ENCODE measurements at places on chromosomes 1 and 21.
A peak's percentile ranks its signal among the peaks of the same experiment; 100 is the strongest.

DNA sequence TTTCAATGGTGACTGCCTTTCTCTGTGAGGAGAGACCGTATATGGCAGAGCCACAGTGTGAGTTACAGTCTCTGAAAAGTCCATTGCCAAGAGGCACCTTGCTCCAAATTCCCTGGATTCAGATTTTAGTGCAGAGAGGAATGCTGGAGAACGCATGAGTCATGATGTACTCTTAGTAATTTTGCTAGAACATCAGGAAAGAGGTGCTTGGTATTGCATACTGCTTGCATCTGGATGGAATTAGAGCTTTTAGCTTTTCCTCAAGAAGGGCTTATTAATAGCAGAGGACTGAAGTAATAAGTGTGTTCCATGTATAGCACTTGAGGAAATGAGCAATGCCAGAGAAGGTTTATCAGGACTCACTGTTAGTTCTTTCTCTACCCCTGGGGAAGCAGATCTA lies 40.5 kb upstream of the AKT3 start:
- DNase-seq, result no peak

DNA sequence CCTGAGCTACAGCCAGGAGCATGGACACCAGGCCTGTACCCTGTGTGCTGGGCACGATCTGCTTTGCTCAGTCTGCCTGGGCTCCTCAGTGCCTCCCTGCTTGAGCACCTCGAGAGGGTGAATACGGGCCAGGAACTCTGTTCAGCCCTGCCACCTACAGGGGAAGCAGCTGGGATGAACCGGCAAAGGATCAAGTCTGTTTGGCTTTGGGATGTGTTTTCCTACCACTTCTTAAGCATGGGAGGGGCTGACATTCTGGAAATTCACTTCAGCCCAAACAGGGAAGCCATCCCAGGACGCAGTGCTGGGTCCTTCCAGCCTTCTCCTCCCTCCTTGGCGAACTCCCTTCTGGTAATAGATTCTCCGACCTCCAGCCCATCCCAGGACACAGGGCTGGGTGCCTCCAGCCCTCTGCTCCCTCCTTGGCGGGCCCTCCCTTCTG lies 55.8 kb upstream of the SELENON start:
- no peak for DNase-seq

DNA sequence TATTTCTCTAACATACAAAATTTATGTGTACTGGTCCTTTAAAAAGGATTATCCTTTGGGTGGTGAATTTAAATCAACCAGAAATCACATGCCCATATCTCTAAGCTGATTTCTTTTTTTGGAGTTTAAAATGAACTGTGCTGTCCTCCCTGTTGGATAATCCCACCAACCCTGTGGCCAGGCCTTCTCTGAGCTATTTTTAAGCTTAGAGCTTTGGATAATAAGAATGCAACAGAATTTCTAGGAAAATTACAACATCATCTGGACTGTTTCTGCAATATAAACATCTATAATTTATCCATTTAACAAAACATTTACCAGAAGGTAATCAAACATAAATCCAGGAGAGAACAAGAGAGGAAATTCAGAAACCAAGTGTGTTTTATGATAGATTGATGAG lies 88.3 kb downstream of the LRRC40 start:
- no peak for DNase-seq

- no peak for DNase-seq
These were observed 5.8 kb downstream of the MAGI3 start for GRCh38 chr1:113396102-113396501.

GRCh38 chr1:197521118-197521739 lies 253.2 kb downstream of the CRB1 start:
- peak; percentile 41 for DNase-seq

DNA sequence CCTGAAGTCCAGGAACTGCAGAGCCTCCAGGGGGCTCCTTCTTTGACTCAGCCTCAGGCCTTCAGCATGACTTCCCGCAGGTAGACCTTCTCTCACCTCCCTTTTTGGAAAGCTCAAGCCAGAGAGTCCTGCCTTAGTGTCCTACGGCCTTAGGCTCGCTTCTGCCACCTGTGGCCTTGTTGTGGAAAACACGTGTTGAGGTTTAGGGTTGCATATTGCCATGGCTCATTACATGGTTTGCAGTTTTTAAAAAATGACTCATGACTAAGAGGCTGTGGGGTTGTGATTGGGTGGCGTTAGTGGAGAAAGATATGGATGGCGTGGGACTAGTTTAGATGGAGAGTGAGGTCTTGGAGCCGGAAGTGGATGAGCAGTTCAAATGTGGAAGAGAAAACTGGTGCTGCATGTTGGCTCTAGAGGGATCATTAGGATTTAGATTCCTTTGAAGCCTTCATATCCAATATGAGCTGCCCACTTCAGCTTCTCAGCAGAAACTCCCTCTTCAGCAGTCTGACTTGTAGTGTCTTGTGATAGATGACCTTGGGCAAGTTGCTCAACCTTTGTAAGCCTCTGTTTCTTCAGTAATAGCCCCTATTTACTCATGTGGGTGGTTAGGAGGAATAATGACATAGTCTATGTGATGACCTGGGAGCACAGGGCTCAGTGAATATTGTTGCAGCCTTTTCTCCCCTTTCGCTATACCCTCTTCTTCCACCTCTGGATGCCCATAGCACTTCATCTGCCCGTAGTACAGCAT lies 6.5 kb upstream of the FGGY start:
- DNase-seq, result no peak

Data from NCI-H1105 treated with DMSO at 0.1 percent for 48 hours (cell line).